T-cell (primary cell): ENCODE measurements at places on chromosomes 1 and 21.

- no peak for DNase-seq
These were observed 42.6 kb downstream of the FAF1 start for GRCh38 chr1:50917138-50918137.

- DNase-seq, result no peak
These were observed 100.4 kb upstream of the USP24 start for GRCh38 chr1:55315552-55315951.

- peak; percentile 42 for DNase-seq
These were observed 100.9 kb upstream of the RUNX3 start for GRCh38 chr1:25030674-25031589.

GRCh38 chr1:11058026-11058425 lies 1.8 kb downstream of the SRM start:
- no peak for DNase-seq

DNA sequence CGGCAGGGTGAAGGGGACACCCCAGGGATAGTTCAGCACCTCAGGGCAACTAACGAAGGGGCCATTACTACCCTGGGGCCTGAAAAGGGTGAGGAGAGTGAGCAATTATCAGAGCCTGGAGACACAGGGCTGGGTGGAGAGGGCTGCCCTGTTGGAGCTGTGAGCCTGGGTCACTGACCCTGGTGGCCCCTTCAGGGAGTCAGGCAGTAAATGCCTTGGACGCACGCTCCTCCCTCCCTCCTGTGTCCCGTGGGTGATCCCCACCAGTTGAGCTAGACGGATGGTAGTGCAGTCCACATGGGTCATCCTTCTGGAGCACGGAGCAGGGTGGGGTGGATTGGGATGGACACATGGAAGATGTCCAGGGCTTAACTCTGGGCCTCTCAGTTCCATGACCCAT lies 305.3 kb downstream of the PTPRU start:
- no peak for DNase-seq

DNA sequence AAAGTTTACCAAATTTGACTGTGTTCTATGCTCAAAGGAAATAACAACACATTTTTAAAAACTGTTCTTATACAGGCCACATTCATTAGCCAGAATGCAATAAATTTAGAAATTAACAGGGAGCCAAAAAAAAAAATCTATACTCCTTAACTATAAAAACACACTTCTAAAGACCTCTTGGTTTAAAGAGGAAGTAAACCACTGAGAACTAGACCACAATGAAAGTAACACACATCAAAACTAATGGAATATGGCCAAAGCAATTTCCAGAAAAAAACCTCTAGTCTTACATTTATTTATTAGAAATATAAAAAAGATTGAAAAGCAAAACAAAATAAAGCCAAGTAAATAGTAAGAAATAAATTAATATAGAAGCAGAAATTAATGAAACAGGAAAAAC lies 48.9 kb upstream of the GADD45A start:
- DNase-seq, result no peak
